DMS 273 treated with DMSO at 0.1 percent for 48 hours (cell line): ENCODE measurements at places on chromosomes 3 and 15.

- no peak for DNase-seq
These were observed 78.6 kb downstream of the CTNNB1 start for GRCh38 chr3:41277790-41278465.

- no peak for DNase-seq
These were observed 178.5 kb upstream of the ZBTB20 start for GRCh38 chr3:115325539-115325938.

DNA sequence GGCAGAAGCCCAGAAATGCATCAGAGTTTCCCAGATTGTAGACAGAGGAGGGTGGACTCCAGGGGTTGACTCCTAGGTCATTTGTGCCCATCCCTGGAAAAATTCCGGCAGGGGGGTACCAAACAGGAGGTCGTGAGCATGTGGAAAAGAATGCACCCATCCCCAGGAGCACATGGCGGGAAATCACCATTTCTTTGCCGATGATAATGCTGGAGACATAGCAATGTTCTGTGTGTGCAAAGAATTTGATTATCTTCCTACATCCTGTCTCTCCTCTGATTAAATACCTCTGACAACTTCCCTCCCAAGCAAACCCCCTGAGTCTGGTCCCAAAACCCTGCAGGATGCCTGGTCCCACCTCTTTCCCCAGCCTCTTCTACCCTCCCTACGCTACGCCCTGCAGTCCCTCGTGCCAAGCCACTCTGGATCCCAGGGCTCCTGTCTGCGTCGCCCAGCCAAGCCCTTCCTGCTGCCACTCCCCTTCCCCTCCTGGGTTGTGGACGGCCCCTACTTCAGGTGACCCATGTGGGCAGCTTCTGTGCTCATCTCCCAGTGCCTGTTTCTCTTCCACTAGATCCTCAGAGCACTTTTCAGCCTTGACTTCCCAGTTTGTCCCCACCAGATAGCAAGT is 15.8 kb downstream of the WNT7A start:
- no peak for DNase-seq

GRCh38 chr3:188940573-188940932 is 231.2 kb upstream of the TPRG1 start:
- DNase-seq, result no peak

- no peak for DNase-seq
These were observed 357.3 kb upstream of the ADAMTS9 start for GRCh38 chr3:65045138-65045537.

- DNase-seq, result no peak
These were observed 42.6 kb downstream of the ZNF148 start for GRCh38 chr3:125332504-125332903.

- DNase-seq, result no peak
These were observed 81.4 kb downstream of the DNAJB8 start for GRCh38 chr3:128385080-128385832.

- DNase-seq, result no peak
These were observed 10.8 kb downstream of the ESYT3 start for GRCh38 chr3:138445236-138445635.

DNA sequence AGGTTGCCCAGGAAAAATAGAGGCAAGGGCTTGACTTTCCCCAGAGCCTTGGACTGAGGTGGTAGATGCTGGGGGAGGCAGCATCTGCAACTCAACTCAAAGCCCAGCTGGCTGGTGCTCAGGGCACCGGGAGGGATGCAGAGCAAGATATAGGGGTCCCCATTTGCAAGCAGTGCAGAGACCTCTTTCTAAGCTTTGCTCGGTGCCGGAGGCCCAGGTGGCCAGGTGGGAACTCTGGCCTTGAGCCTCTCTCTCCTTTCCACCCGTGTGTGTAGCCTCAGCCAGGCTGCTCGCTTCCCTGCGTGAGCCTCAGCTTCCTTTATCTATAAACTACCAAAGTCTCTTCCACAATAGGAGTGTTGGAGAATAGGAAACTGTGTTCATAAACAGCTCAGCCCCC is 36.5 kb downstream of the SLC6A6 start:
- DNase-seq, result no peak

- no peak for DNase-seq
These were observed 419.4 kb upstream of the ADAMTS9 start for GRCh38 chr3:65107174-65107573.

DNA sequence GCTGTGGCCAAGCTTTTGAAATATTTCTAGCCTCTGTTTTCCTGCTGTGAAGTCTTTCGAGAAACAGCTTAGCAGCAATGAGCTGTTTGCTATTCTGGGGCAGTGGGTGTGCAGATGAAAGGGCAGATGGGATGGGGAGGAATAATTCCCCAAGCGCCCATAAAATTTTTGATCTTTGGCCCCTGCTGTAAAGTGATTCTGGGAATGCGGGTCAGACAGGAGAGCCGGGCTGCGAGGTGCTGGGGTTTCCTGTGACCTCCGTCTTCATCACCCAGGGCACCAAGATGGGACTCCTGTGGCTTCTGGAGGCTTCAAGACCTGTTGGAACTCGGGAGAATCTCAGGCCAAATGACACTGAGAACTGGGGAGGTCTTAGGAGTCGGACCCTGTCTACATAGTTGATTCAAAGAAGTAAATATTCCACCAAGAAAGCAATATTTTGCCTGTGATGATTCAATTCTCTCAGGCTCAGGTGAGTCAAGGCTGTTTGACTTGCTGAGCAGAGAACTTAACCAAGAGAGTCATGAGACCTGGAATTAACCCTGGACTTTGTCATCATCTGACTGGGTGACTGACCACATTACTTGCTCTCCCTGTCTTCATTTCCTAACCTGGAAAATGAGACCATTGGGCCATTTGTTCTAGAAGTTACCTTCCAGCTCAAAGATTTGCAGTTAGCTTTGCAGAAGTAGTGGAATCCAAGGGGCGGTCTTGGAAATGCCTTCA is 86.4 kb downstream of the POLR2M start:
- DNase-seq, result peak; percentile 14

GRCh38 chr3:15797642-15798303 is at the start of gene ANKRD28:
ANKRD28 (minus strand) TSS chr3:15797979; CDS start chr3:15796521, 1,458 bp downstream.
- DNase-seq, result no peak

GRCh38 chr15:91528801-91529200 is 324.7 kb upstream of the SLCO3A1 start:
- DNase-seq, result peak; percentile 3

- DNase-seq, result peak; percentile 72
These were observed 46.2 kb downstream of the TRIM69 start for GRCh38 chr15:44782516-44782915.

GRCh38 chr3:98034486-98034885 is 629 bp downstream of the GABRR3 start:
- no peak for DNase-seq

DNA sequence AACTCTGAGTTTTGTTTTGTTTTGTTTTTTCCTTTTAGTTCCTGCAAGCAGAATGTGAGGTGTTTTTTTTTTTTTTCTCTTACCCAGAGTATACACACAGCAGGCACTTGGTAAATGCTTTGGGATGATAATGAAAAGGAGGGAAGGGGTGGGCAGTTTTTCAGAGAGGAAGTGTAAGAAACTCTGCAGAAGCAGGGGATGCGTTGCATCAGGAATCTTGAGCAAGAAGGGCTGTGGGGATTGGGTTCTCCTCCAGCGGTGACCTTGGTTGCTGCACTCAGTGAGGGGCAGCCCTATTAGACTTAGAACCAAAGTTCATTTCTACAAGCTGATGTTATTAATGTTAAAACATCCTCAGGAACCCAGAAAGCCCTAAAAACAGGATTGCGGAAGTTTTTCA is 32.2 kb upstream of the TMEM158 start:
- no peak for DNase-seq
